Right lung (tissue), 10 donors: ENCODE measurements at places on chromosomes 3 and 15.

- peak; percentile 76 for DNase-seq
Measured at GRCh38 chr15:101128221-101129015, 123.4 kb downstream of the CHSY1 start.

DNA sequence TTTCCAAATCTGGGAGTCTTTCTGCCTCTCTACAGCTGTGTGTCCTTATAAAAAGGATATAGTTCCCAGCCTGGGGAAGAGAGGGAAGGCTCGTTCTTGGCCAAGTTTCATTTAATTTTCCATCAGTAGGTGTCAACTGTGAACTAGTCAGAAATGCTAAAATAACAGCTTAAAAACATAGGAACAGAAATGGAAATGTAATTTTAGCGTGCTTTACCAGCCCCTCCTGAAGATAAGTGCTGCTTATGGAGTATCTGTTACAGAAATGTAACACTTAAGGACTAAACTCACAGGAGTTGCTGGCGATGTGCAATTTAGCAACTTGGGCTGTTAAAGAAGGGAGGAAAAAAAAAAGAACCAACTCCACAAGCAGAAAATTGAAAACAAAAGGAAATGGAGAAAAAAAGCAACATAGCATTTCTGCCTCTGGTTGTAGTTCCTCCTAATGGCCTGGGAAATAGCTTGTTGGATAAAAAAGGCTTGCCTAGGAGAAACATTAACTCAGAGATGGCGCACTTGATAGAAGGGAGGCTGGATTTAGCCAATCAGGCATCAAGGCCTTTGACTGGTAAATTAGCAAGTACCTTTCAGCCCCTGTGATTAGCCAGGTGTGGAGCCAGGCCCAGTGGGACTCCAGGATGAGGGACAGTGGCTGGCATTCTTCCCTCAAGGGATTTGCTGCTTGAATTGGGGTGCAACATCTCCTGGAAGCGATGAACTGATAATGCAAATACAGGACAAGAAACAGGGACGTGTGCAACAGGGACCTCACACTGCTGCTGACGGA is 84.3 kb downstream of the RPLP1 start:
- no peak for DNase-seq

GRCh38 chr15:97061392-97061791 is 730.9 kb downstream of the NR2F2 start:
- no peak for DNase-seq

- DNase-seq, result no peak
Measured at GRCh38 chr15:66080717-66081398, 172.7 kb downstream of the MEGF11 start.

GRCh38 chr15:93257920-93258319 is 168.9 kb upstream of the RGMA start:
- no peak for DNase-seq

- DNase-seq, result no peak
Measured at GRCh38 chr15:27958911-27959578, 140.1 kb downstream of the OCA2 start.

DNA sequence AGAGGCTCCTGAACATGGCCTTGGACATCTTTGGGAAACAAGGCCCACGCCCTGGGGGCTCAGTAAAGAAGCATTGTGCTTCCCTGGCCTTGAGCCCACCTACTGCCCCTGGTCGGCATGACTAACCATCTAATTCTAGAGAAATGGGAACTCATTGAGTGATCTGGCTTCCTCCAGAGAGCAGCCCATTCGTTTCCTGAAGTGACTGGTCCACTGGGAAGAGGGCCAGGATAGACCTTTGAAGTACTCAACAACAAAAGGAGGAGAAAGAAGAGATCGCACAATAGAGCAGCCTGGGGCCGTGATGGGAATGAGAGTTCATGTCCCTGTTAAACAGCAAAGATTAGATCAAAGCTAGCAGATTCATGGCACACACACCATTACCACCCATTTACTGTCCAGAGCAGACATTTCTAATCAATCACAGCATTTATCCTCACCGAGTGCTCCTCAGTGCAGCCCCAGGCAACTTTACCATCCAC is 514.4 kb upstream of the PROK2 start:
- no peak for DNase-seq

DNA sequence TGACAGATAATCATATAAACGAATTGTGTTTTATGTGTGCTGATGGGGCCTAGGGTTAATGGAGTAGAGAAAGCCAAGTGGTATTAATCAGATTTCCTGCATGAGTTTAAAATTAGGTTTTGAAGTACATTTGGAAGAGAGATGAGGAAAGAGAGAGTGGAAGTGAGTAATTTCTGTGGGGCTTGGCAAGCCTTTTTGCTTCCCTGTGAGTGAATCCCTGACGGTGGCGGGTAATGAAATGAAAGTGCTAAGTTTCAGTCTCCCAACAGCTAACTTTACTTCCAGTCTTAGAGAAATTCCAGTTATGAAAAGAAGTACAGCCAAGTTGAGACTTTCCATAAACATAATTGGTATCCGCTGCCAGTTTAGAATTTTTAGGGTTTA is 139.4 kb downstream of the BBX start:
- peak; percentile 47 for DNase-seq

DNA sequence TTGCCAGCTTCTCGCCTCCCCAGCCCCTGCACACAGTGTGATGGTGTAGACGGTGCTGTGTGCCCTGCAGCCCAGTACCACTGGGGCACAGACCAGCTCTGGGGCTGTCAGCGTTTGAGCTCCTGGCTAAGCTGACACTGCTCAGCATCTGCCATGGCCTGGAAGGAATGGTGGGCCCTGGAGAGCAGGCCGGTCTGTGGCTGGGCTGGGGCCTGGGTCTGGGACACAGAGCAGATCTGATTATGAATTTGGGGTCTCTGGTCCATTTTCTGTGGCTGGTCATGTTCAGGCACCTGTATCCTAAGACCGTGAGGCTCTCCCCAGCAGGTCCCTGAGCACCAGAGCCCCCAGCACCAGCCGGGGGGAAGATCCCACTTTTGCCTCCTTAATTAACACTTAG is 34.7 kb downstream of the HCN4 start:
- DNase-seq, result no peak

GRCh38 chr15:94457661-94458060 is 226.3 kb downstream of the MCTP2 start:
- DNase-seq, result no peak

GRCh38 chr3:71652781-71653413 is 69.4 kb upstream of the FOXP1 start:
- DNase-seq, result peak; percentile 44

- DNase-seq, result no peak
Measured at GRCh38 chr3:126051741-126052140, 32.2 kb downstream of the SLC41A3 start.

- DNase-seq, result no peak
Measured at GRCh38 chr3:136844724-136845123, 17.3 kb upstream of the NCK1 start.

DNA sequence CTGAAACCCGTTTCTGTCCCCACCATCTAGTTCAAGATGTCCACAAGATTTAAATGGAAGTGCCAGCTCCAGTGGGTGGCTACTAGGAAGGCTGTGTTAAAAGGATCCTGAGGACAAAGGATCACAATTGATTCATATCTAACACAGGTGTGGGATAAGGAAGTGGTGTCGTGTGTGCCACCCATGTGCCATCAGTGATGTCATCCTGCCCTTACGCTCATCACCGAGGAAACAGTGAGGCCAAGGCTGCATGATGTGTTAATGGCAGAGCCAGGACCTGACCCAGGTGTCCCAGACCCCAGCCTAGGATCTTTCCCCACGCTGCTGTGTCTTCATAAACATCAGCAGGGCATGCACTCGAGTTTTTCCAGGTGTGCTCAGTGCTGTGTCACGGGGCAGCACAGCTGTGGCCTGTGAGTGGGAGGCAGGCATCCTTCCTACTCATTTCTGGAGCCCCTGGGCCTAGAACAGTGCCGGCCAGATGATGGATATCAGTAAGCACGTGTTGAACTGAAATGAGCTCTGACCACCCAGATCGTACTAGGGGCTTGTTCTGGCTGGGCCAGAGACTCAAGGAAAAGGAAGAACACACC is 10.6 kb upstream of the TGM5 start:
- no peak for DNase-seq

DNA sequence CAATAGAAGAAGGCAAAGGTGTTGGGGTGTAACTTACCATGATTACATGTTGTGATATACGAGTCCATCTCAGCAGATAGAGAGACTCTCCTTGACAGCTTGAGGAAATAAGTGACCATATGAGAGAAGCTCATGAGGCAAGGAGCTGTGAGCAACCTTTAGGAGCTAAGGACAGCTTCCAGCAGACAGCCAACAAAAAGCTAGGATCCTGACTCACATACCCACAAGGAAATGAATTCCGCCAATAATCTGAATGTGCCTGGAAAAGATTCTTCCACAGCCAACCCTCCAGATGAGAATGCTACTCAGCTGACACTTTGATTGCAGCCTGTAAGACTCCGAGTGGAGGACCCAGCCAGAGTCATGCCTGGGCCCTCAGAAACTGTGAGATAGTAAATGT is 339.6 kb upstream of the TPRG1 start:
- no peak for DNase-seq

- DNase-seq, result no peak
Measured at GRCh38 chr3:28577941-28578500, 229.4 kb upstream of the AZI2 start.

GRCh38 chr3:13851997-13852637 is 27.8 kb downstream of the WNT7A start:
- DNase-seq, result no peak

DNA sequence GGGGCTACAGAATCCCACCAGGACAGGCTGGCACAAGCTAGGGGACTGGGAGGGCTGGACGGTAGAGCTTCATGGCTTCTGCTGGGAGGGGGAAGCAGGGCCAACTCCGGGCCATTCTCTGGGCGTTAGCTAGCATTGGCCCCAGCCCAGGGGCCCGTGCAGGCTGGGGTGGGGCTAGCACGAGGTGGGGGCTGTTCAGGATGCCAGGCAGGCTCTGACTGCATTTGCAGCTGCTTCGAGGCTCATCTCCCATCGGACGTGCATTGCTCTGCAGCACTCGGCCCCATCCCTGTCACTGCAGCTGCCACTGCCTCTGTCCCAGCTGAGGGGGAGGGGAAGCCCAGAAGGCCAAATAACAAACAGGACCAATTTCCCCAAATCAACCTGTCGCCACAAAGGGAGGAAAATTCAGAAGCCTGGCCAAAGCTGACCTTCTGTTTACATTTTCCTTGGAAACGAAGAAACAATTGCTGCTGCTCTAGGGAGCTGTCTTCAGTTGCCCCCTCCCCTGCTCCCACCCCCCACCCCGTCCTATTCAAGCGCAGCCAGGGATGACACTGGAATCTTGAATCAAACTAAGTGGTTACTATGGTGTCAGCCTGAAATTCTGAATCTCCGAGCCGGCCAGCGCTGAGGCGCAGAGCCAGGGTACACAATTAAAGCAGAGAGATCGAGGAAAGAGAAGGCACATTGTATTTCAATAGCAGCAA is 138.8 kb upstream of the PRR20G start:
- DNase-seq, result no peak

- no peak for DNase-seq
Measured at GRCh38 chr15:85044894-85045293, 63.2 kb downstream of the PDE8A start.

GRCh38 chr15:34886134-34886533 is 83.4 kb downstream of the AQR start:
- no peak for DNase-seq

GRCh38 chr3:20564966-20565365 is 379.0 kb upstream of the SGO1 start:
- no peak for DNase-seq

- DNase-seq, result no peak
Measured at GRCh38 chr3:196287090-196287439, 461 bp downstream of the PCYT1A start.

- DNase-seq, result no peak
Measured at GRCh38 chr3:169283951-169284350, 379.6 kb downstream of the MECOM start.
